ENCODE measurements at places on chromosomes 7 and 10.

GRCh38 chr10:116567335-116567734 lies 21.6 kb downstream of the PNLIP start:
- no peak for DNase-seq

DNA sequence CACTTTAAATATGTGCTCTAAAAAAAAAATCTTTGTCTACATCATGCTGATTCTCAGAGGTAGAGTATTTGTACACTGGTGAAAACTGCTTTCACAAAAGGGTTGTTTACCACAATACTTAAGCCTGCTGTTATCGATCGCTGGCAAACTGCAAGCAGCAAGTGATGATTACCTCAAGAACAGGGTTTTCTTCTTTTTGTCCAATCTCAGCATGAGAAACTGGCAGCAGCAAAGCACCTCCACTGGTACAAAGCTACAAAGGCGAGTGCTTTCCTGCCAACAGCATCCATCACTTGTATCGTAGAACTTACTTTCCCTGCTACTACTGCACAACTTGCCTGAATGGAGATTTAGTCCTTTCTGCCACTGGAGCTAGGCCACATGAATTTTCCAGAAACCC lies 276.5 kb downstream of the DGKB start:
- no peak for DNase-seq

GRCh38 chr7:99860281-99861127 lies 16.3 kb downstream of the OR2AE1 start:
- DNase-seq = no peak

DNA sequence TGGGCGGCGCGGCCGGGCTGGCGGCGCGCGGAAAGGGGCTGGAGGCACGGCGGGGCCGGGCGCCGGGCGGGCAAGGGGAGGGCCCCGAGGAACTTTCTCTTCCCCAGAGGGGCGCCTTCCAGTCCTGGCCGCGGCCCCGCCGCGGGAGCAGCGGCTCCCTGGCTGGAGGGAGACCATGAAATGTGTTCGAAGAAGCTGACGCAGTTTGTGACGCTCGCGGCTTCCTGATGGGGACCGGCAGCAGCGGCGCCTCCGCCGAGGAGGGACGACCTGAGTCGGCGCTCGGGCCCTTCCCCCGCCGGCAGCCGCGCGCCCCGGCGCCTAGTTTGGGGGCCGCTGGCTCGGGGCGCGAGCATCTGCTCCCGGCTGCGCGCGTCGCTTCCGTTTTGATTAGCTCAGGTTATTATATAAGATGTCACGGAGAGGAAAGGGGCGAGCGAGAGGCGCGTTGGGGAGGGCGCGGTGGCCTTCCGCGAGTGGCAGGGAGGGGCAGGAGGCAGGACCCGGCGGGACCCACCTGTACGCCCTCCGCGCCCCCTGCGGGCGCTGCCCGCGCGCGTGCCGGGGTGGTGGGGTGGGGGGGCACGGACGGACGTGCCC lies 57.1 kb upstream of the PCGF5 start:
- DNase-seq = no peak

GRCh38 chr7:141198194-141198958 lies 124.5 kb downstream of the TMEM178B start:
- DNase-seq = no peak

GRCh38 chr7:48035967-48036478 lies 680 bp downstream of the C7orf57 start:
- no peak for DNase-seq

DNA sequence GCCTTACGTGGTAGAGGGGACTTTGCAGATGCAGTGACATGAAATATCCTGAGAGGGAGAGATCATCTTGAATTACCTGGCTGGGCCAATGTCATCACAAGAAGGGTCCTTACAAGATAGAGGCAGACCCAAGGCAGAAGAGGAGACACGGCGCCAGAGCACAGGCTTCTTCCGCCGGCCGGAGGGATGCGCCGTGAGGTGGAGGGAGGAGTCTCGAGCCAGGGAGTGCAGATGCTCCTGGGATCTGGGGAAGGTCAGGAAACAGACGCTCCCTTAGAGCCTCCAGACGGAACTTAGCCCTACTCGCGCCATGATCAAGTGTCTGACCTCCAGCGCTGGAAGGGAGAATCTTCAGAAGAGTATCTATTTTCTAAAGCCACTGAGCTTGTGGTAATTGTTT lies 304.8 kb downstream of the GLRX3 start:
- DNase-seq = no peak

GRCh38 chr7:153934629-153935028 lies 117.6 kb upstream of the DPP6 start:
- DNase-seq = no peak

GRCh38 chr7:1703441-1703840 lies 33.4 kb downstream of the ELFN1 start:
- DNase-seq = no peak

DNA sequence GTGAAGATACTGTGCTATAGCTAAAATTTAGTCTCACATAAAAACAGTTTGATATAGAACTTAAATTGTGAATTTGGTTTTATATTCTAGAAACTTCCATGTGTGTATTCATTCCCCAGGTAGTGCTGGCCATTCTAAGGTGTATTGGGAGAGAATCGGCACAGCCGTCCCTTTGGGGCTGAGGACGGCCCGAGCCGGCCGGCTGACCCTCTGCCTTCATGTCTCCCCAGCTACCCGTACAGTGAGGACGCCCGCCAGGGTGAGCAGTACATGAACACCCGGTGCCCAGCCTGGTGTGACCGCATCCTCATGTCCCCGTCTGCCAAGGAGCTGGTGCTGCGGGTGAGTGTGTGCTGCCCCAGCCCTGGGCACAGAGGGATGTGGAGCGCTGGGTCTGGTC lies 8.5 kb downstream of the NKX6-2 start:
- DNase-seq = no peak

DNA sequence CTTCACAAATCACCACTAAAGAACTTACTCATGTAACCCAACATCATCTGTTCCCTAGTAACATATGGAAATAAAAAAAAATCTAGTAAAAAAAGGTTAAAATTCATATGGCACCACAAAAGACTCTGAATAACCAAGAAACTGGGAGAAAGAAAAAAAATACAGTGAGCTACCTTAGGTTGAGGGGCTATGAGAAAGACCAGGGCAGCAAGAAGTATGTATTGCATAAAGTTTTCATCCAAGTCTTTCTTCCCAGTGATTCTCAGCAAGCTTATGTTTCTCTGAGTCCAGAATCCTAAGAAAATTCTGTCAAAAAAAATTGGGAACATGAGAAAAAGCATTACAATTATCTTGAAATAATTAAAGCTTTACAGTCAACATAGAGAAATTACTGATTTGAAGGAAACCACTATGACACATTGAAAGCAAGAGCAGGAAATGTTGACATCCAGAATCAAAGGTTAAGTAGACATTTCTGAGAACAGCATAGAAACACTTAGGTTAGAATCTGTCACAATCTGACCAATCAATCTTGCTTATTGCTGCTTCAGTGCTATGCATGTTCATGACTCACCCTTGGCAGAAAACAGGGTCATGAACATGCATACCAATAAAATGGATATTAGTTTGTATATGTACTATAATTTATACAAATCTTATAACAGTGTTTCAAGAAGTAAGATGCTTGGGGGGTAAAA lies 494.0 kb upstream of the POT1 start:
- no peak for DNase-seq

DNA sequence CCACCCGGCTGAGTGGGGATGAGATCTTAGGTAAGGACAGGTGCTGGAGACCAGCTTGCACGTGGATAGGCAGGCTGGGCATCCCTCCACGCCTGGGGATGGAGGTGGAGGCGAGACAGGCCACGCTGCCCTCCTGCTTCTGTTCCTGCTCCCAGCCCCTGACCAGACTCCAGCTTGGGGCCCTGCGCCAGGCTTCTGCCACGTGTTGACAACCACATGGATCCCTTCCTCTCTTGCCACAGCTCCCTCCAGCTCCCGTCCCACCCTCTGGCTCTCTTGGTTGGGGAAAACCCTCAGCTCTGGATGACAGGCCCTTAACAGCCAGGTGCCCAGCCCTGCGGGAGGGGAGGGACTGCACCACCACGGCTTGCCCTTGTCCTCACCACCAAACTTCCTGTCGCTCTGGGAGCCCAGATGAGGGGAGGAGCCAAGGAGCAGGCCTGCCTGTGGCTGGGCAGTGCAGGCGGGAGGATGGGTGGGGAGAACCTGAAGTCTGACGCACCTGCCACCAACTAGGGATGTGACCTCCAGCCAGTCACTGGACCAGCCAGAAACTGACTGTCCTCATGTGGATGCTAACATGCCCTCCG lies 36.0 kb downstream of the KCNH2 start:
- DNase-seq = no peak

DNA sequence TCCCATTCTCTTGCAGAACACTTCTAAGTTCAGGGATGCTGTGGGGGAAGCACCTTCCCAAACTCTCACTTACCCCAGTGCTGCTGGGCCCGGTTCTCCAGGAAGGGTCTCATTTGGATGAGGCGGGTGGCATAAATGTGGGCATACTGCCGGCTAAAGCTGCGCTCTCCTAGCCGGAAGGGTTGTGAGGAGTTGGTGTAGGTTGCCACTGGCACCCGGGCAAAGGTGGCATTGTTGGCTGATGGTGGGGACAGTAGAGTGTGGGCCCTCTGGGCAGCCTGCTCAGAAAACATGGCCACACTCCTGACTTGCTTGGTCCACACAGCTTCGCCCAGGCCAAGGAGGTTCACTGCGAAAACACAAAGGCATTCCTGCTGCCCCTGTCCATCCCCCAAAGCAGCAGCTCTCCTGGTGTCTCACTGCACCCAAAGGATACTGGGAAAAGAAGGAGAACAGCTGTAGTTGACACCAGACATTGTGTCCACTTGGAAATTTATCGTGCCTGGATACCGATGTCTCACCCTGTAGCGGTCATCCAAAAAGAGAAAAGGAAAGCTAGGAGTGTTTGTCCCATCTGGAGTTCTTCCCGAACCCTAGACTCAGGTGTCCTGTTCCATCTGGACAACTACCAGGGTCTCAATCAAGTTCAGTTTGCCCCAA lies 1.5 kb downstream of the POLD2 start:
- no peak for DNase-seq

GRCh38 chr10:112962343-112962742 lies 12.3 kb downstream of the TCF7L2 start:
- DNase-seq = no peak

DNA sequence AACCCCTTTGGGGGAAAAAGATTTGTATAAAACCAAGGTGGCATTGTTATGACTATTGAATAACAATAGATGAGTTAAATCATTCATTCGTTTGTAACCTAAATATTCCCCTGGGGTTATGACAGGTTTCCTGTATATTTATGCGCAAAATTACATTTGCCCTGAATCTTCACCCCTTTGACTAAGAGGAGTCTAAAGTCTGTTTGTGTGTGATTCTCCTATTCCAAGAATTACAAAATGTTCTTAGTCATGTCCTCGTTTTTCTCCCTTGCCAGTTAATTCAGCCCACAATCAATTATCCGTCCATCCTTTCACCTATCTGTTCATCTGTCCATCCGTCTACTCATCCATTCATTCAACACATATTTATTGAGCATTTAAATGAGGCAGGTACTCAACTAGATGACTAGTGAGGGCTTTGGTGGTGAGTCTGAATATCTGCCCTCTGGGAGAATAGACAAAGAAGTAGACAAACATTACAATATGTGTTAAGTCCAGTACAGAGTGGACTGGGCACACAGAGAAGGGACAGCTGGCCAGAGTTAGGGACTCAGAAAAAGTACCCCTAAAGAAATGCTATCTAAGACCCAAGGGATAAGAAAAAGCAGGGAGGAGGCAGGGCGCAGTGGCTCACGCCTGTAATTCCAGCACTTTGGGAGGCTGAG lies 35.6 kb upstream of the TCF7L2 start:
- DNase-seq = no peak

DNA sequence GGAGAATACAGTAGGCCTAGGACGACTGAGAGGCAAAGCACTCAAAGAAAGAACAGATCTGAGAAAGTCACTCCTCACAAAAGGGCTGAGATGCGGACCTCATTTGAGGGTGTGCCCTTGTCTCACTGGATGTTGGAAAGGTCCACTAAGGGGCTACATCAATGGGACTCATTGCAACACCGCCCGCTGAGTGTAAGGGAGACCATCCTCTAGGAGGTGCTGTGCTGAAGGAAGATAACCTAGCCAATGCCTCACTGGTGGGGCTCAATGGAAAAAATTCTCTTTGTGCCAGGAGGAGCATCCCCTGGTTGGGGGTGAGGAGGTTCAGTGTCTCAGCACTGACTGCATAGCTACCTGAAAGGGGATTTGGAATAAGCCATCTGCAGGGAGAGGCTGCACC lies 758.7 kb upstream of the CELF2 start:
- no peak for DNase-seq

DNA sequence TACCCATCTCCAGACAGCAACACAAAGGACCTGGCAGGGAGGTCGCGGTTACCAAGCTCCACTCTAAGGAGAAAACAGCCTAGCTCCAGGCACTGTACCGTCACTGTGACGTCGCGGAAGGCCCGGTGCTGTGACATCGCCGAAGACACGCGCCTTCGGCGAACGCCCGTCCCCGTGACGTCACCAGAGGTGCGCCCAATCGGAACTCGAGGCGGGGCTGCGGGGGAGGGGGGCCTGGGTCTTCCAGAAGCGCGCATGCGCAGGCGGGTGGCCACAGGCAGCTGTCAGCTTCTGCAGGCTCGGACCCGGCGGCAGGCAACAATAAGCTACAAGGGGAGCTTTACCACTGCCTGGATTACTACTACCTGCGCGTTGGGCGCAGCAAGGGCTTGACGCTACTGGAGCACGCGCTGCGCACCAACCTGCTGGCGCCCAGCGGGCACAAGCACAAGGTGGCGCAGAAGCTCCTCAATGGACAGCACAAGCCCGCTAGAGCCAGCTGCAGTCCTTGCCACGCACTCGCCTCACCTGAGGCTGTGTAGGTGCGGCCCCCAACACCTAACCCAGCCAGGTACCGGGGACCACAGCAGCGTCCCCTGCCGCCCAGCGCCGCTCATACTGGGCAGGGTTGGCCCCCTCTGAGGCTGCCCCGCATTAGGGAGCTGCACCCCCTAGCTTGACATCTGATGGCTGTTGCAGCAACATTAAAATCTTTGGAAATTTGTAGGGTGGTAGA lies 208.4 kb downstream of the TPST1 start:
- DNase-seq = peak; percentile 86

GRCh38 chr7:30412782-30413504 lies 65.6 kb downstream of the NOD1 start:
- no peak for DNase-seq

GRCh38 chr10:42984761-42985325 lies 92.0 kb upstream of the RET start:
- DNase-seq = no peak

- no peak for DNase-seq
Observed at GRCh38 chr7:151838072-151838471, 38.8 kb downstream of the PRKAG2 start.

DNA sequence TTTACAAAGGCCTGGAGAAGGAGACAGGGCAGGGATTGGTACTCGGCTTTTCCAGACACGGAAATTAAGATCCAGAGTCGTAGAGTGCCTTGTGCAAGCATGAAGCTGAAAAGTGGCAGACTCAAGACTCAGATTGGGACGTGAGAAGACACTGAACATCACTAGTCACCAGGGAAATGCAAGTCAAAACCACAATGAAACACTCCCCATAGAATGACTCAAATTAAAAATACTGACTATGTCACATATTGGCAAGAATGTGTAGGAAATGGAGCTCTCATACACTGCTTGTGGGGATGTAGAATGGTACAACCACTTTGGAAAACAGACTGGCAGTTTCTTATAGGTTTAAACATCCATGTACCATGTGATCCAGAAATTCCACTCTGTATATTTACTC lies 472.0 kb downstream of the RPS24 start:
- no peak for DNase-seq

GRCh38 chr10:62394556-62395018 lies 20.4 kb downstream of the ZNF365 start:
- no peak for DNase-seq

- no peak for DNase-seq
Observed at GRCh38 chr7:111903797-111904196, 302.4 kb downstream of the DOCK4 start.
